Activated naive CD8-positive, alpha-beta T cell treated with anti-CD3 and anti-CD28 coated beads, Interleukin-2, amount 50 U/mL, for 24 hours (primary cell): ENCODE measurements at places on chromosomes 13 and 19.

DNA sequence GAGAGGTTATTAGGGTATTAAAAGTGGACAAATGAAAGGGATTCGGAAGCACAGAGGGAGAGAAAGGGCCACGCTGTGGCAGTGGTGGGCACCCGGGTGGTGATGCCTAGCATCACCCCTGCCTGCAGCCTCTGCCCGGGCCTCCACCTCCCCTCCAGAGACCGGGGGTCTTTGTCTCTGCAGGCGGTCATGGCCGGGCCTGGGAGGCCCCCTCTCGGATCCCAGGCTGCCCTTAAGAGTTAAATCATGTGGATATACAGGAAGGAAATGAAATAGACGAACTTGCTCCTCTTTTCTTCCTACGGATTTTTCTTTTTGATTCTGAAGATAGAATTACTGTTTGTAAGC lies 319.6 kb downstream of the ZNF536 start:
- no peak for DNase-seq

- DNase-seq: peak; percentile 78
Measured at GRCh38 chr19:34364830-34365462, at the start of gene GPI. TSS of gene GPI (plus strand) at chr19:34365196. CDS start at chr19:34365267, 71 bp downstream.

DNA sequence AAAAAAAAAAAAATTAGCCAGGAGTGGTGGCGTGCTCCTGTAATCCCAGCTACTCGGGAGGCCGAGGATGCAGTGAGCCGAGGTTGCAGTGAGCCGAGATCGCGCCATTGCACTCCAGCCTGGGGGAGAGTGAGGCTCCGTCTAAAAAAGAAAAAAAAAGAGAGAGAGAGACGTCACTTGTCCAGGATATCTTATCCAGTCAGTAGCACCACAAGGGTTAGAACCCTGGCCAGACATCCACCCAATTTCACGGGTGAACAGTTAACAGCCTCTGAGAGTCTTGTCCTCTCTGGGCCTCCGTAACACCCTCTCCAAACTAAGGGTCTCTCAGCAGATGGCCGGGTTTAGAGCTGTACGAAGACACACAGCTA lies 917 bp upstream of the CLPTM1 start:
- DNase-seq: no peak

GRCh38 chr19:27652281-27652680 lies 1560.7 kb downstream of the UQCRFS1 start:
- no peak for DNase-seq

- DNase-seq: no peak
Measured at GRCh38 chr13:46621133-46621532, 68.2 kb downstream of the LRCH1 start.

DNA sequence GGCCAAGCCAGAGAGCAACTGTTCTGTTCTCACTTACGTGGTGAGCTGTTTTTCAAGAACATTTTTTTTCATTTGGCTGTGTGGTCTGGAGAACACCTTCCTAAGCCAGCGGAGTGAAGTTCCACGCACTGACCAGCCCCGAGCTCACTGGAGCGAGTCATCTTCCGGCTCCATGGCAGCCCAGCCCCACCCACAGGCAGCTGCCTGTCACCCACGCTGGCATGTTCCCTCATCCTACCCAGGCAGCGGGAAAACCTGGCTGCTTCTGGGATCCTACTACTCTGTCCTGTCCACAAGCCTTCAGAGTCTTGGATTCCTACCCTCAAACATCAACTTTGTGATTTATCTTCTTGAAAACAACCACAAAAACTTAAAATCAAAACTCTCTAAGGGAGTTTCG lies 76.2 kb downstream of the GGACT start:
- DNase-seq: no peak

DNA sequence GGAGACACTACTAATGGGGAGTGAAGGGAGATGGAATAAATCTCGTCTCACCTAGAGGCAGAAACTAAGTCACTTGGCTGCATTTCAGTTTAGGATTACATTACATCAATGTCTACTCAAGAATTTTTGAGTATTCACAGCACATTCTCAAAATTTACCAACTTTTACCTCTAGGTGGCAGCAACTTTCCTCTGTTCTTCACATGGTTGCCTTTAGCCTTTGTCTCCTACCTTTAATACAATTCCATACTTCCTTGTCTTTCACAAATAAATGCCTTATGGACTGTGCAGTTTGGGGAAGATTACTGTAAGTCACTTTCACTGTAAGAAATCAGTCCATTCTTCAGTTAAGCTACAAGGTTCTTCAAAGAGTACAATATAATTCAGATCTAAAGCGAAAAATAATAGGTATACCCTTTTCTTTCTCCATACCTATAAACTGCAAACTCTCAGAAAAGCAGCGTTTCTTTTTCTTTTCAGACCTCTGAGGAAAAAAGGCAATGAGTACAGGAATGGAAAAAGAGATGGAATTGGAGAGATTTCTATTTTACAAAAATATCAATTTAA lies 379.4 kb downstream of the KLF12 start:
- peak; percentile 12 for DNase-seq

GRCh38 chr19:14401468-14402195 lies 17.5 kb downstream of the DDX39A start:
- DNase-seq: no peak

GRCh38 chr13:36014763-36015162 lies 116.4 kb downstream of the DCLK1 start:
- no peak for DNase-seq

- no peak for DNase-seq
Measured at GRCh38 chr13:100269837-100270236, 180.9 kb downstream of the PCCA start.

DNA sequence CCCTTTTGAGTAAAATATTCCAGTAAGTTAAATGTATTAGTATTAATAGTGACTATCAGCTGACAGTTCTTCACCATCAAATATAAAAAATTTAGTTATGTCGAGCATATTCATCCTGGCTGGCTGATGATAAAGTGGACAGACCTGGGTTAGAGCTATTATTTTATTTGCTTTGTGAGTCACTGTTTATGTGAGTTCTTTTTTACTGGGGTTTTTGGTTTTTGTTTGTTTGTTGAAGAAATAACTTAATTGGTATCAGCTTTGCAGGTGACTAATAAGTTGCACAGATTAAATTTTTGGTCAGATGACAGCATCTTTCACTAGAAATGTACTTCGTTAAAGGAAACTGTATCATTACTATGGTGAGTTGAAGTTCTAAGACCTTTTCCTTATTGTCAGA lies 224.7 kb downstream of the GGACT start:
- DNase-seq: no peak

GRCh38 chr13:95226932-95227695 lies 74.1 kb downstream of the ABCC4 start:
- no peak for DNase-seq

GRCh38 chr19:43957891-43958290 lies 6.9 kb downstream of the ZNF221 start:
- no peak for DNase-seq

- DNase-seq: no peak
Measured at GRCh38 chr13:32390048-32390447, 37.9 kb downstream of the N4BP2L1 start.

- DNase-seq: no peak
Measured at GRCh38 chr13:93624311-93624777, 397.7 kb downstream of the GPC6 start.

DNA sequence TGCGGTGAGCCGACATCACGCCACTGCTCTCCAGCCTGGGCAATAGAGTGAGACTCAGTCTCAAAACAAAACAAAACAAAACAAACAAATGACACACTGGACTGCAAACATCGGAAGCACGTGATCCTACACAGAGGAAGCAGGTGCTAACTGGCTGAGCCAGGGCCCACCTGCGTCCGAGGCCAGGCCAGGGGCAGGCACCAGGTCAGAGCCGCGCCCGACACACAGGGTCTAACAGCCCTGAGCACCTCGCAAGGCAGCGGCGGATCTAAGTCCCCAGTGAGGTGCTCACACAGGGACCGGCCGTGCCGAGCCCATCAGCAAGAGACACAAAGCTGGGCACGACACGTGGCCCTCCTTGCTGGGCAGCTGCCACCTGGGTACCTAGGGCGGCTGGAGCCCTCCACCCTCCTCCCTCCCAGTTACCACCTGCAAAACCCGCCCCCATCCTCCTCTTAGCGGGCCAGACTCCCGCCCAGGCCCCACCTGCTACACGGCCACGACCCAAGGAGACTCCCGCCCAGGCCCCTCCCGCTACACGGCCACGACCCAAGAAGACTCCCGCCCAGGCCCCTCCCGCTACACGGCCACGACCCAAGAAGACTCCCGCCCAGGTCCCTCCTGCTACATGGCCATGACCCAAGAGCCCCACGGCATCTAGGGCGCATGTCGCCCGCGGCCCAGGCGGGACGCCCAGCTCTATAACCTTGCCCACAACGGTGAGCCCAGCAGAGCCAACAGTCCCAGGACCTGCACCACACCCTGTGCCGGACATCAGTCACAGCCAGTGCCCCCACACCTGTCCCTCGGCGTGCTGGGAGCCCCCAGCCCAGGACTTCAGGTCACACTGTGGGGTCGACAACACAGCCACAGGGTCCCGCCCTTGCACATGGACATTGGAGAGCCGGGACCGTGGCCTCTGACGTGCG lies 15.6 kb downstream of the AP3D1 start:
- no peak for DNase-seq

- peak; percentile 5 for DNase-seq
Measured at GRCh38 chr13:44819245-44819644, 170.0 kb downstream of the NUFIP1 start.

DNA sequence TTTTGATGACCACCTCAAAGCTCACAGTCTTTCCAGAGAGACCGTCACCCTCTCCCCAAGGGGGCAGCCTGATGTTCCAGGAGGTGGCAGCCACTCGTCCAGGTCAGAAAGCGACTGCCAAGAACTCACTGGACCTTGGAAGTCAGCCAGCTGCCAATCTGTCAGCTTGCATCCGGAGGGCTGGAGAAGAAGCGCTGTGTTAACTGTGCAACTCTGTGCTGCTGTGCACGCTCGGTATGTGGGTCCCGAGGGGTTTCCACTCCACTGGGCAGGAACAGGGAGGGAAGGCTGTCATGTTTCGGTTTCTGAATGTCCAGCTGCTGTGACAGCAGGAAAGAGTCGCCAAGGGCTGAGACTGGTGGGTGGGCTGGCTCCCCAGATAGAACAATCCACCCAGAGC lies 89.2 kb downstream of the CACNA1A start:
- DNase-seq: no peak

DNA sequence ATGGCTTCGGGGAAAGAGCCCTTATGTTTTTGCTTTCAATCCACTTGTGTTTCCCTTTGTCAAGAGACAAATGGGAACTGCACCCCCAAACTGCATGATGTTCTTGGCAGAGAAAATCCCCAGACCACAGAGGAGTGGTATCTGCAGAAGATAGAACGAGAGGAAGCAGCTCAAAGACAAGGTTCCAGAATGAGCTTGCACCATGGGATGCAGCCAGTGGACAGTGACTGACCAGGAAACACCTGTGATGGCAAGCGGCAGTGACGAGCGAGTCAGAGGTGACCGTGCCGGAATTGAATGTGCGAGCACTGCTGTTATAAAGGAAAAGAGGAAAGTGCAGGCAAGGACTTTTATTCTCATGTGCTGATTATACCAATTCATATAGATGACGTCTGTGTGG lies 46.3 kb downstream of the IRS2 start:
- DNase-seq: no peak

GRCh38 chr19:57934820-57935665 lies at the start of gene ZNF418:
TSS of gene ZNF418 (minus strand) at chr19:57935402. CDS start at chr19:57933822, 1,580 bp downstream.
- peak; percentile 32 for DNase-seq

DNA sequence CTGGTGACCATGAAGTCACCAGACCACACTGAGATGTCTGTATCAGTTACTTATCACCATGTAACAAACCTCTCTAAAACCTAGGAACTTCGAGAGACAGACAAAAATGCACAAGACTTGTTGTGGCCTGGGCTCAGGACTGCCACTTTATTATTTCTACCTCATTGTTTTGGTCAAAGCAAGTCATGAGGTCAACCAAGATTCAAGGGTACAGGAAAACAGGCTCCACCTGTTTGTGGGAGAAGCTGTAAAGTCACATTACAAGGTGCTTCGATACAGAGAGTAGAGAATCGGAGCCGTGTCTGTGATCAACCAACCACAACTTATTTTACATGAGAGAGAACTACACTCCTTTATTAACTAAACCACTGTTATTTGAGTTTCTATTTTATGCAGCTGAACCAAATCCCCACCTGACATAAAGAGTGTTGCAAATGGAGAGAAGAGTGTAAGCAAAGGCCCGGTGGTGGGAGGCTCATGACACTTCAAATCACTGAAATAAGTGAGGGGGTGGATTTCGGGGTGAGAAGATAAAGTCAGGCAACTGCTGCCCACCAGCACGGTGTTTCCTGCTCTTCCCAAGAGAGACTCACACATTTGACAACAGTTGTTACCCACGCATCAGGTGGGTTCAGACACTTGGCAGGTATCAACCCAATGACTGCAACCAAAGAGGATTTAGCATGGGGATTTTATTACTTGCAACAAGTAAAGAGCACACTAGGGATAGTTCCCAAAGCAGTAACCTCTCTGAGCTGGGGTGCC lies 39.0 kb upstream of the IGSF23 start:
- no peak for DNase-seq

GRCh38 chr19:8611877-8612806 lies 1.6 kb upstream of the ADAMTS10 start:
- DNase-seq: no peak

GRCh38 chr13:95441326-95441725 lies 111.2 kb upstream of the CLDN10 start:
- no peak for DNase-seq

DNA sequence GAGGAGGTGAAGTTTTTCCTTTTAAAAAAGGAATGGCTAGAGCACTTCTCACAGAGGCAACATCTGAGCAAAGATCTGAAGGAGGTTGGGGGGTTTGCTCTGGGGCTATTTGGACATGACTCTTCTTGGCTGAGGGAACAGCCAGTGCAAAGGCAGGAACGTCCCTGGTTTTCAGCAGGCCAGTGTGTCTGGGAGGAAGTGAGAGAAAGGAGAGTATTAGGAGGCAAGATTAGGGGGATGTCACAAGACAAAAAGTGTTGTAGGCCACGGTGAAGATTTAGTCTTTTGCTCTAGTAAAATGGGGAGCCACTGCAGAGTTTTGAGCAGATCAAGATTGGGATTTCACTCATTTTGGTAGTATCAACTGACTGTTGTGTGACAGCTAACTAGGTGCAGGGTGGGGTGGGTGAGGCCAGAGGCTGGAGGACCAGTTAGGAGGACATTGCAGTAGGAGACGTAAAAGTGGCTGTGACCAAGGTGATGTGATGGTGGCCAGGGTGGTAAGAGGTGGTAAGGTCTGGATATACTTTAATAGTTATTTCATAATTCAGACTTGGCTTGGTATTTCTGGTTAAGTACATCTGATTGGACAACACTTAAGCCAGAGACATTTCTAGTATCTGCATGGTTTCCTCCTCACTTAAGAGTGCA lies 40.6 kb downstream of the WDFY2 start:
- DNase-seq: no peak

DNA sequence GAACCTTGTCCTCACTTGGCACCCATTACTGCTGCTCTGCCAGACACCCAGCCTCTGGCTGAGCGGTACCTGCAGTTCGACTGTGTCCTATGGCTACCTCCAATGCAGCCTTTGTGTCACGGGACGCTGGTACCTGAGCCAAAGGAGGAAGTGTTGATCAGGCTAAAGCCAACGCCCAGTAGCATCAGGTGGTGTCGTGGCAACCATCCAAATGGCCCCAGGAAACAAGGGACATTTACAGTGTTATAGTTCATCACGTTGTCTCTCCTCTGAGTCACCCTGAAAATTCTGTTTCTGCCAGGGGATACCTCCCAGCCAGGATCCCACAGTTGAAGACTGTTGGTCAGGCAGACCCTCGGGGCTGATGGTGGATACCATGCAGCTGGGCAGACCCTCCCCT lies 10.1 kb downstream of the RHPN2 start:
- DNase-seq: no peak

GRCh38 chr19:13623716-13624710 lies 117.7 kb upstream of the CACNA1A start:
- DNase-seq: no peak

- no peak for DNase-seq
Measured at GRCh38 chr13:77422724-77423123, 95.8 kb upstream of the MYCBP2 start.
